ENCODE measurements at places on chromosomes 6 and 20.

DNA sequence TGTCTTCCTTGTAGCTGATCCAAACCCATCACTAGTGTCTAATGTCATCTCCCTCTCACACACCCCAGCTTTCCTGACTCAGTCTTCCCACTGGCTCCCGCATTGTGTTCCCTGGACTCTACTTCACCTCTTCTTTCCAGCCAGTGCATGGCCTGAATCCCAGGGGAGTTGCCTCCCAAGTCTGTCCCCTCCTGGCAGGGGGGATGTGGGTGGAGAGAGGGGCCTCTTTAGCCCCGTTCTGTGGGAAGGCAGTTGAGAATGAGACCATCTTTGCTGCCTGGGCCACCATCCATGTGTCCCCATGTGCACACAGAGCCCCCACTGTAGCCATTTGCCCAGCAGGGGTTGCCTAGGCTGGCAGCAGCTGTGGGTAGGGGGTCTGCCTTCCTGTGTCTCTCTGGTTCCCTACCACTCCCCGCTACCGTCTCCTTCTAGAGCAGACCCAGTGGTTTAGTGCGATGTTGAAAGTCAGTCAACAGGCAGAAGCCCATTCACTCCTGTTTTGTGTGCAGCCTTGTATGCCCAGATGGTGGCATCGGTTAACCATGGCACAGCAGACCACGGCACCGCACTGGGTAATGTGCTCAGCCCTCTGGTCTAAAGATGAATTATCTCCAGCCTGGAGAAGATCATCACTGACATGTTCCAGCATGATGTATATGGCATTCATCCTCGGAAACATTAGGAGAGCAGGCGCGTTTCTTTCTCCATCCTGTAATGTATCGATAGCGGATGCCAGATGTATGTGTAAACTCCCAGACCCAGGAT lies 178.8 kb upstream of the SNX9 start:
- peak; percentile 46 for DNase-seq

DNA sequence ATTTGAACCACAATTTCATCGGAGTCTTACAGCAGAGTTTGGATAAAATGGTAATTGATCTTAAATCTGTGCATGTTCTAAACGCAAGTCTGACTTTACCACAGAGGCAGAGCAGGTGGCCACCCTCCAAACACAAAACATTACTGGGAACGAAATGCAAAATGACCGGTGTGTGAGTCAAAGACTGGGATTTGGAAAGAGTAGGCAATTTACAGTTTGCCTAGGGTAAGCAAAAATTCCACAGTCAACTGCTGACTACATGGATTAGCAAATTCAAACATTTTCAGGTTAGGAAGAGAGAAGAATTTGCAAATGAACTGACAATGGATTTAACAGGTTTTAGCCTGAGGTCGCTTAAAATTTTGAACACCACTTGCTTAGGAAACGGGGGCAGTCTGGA lies 444.4 kb downstream of the HDGFL1 start:
- DNase-seq, result peak; percentile 57

GRCh38 chr6:163952005-163952404 lies 537.5 kb downstream of the QKI start:
- no peak for DNase-seq

GRCh38 chr6:112061605-112062004 lies 7.7 kb downstream of the CCN6 start:
- no peak for DNase-seq

- peak; percentile 97 for DNase-seq
Measured at GRCh38 chr6:73803562-73804241, 107.7 kb downstream of the CD109 start.

DNA sequence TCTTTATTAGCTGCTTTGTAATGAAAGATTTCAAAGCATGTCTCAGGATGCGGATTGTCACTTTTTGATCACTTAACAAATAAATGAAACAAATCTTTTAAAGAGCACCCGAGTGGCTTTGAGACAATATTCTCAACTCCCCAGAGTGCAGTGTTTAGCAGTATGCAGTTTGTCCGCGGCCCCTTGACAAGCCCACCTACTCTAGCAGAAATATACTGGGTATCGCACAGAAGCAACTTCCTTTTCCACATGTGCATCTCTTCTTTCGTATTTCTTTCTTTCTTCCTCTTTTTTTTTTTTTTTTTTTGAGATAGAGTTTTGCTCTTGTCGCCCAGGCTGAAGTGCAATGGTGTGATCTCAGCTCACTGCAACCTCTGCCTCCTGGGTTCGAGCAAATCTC lies 84.5 kb upstream of the FAM184A start:
- no peak for DNase-seq

- DNase-seq, result no peak
Measured at GRCh38 chr6:46815130-46815529, 21.9 kb downstream of the MEP1A start.

DNA sequence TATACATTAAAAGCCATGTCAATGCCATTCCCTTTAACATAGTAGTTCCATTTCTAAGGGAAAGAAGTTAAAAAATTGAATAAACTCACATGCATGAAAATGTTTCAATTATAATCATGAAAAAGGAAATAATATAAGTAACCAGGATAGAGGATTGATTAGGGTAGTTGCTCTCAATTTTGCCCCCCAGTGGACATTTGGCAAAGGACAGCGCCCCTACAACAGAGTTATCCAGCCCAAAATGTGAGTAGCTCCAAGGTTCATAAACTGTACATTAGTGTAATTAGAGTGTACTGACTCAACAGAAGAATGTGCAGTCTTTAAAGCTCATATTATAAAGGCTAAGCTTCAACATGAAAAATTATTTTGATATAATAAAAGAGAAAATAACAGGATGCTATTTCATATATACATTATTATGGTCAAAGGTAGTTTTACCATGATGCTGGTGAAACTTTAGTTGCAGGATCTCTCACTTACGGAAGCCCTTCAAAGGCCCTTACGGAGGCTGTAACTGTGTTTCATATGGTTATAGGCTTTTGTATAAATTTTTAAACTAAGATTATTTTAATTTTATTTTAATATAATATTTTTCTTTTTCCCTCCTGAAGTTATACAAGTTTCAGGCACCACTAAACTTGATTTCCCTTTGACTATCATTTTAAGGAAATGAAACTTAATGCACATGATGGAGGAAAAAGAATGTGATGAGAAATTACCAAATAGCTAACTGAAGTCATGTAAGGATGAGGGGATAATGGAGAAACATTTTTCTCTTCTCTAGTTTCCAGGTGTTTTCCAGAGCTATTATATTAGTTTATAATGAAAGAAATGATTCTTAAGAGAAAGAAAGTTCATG lies 403.6 kb downstream of the PLCB1 start:
- DNase-seq, result no peak

DNA sequence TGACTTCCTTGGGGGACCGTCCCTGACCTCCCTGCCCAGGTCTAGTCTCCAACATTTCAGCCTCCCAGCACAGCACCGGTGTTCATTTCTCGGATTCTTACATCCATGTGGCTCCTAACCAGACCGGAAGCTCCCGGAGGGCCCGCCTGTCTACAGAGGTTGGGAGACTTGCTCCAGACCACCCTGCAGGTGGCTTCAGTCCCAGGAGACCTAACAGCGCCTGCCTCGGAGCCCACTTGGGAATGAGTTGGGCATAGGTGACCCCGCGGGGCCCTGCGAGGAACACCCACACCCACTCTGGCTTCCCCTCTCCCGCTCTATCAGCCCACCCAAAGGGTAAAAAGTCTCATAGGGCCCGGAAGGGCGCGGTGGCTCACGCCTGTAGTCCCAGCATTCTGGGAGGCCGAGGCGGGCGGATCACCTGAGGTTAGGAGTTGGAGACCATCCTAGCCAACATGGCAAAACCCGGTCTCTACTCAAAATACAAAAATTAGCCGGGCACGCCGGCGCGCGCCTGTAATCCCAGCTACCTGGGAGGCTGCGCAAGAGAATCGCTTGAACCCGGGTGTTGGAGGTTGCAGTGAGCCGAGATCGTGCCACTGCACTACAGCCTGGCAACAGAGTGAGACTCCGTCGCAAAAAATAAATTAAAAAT lies 5.4 kb downstream of the DPPA5 start:
- DNase-seq, result no peak

- DNase-seq, result no peak
Measured at GRCh38 chr20:23021541-23021940, 13.6 kb upstream of the SSTR4 start.

GRCh38 chr6:155399062-155399744 lies 56.4 kb downstream of the NOX3 start:
- no peak for DNase-seq

- DNase-seq, result no peak
Measured at GRCh38 chr20:23224806-23225205, 125.8 kb upstream of the NXT1 start.

- DNase-seq, result peak; percentile 89
Measured at GRCh38 chr20:8094415-8094818, 37.6 kb upstream of the PLCB1 start.

- peak; percentile 80 for DNase-seq
Measured at GRCh38 chr6:140485740-140486449, 1111.4 kb upstream of the CITED2 start.

DNA sequence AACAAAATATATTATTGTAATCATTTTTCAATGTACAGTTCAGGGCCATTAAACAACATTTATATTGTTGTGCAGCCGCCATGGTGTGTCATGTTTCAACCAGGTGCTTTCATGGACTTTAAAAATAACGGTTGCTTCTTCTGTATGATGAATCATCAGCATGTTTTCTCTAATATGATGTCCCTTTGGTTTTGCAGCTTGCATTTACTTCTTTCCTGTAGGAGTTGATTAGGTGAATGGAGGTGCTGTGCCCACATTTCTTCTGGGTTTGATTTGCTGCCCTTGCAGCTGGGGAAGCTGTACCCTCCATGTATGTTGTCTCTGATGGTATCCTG lies 54.9 kb upstream of the TULP4 start:
- no peak for DNase-seq

DNA sequence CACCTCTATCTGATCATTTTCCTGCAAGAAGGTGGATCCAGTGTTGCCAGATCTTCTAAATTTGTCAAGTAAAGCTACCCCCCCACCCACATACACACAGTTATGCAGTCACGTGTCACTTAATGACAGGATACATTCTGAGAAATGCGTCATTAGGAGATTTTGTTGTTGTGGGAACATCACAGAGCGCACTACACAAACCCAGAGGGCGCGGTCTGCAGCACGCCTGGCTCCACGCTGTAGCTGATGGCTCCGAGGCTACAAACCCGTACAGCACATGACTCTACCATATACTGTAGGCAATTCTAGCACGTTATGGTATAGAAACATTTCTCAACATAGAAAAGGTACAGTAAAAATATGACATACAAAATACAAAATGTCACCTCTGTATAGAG lies 126.9 kb downstream of the SYCP2 start:
- DNase-seq, result no peak

GRCh38 chr20:63896264-63897105 lies 1.6 kb downstream of the DNAJC5 start:
- DNase-seq, result no peak

- DNase-seq, result no peak
Measured at GRCh38 chr6:158445426-158446085, 114.3 kb upstream of the TMEM181 start.

GRCh38 chr6:47897247-47897646 lies 115.4 kb downstream of the OPN5 start:
- no peak for DNase-seq

DNA sequence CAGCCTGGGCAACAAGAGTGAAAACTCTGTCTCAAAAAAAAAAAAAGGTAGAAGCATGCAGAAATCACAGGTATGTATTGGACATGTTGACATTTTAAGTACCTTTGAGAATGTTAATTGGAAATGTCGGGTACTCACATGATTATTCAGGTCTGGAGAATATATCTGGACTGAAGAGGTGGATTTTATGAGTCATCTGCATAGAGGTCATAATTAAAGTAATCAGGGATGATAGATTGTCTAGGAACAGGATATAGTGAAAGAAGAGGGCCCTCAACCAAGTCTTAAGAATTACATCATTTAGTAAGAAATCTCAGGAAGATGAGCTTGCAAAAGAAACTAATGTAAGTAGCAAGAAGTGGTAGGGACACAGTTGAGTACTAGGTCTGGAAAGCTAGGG lies 212.5 kb downstream of the UTRN start:
- DNase-seq, result no peak

DNA sequence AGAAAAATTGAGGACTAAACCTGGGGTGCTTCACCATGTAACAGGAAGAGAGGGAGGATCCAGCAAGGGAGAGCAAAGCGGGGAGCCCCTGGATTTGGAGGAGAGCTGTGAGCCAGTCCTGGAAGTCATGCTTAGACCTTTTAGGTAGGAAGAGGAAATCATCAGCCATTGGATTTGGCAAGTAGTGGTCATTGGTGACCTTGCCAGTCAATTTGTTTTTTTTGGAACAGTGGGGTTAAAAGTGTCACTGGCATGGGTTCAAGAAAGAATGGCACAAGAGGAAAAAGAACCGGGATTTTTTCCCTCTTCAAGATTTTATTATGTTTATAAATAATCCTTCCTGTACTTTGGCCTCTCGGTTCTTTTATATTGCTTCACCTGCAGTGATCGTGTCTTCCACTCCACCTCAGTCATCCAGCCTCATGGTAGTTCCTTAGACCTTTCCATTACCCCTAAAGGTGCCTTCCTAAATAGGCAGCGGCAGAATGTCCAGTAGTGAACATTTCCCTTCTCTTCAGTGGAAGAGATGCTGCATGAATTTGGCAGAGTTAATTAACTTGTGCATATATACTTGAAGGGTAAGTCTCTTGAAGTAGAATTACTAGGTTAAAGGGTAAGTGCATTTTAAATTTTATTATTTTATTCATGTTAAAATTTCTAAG lies 124.7 kb downstream of the QKI start:
- no peak for DNase-seq

DNA sequence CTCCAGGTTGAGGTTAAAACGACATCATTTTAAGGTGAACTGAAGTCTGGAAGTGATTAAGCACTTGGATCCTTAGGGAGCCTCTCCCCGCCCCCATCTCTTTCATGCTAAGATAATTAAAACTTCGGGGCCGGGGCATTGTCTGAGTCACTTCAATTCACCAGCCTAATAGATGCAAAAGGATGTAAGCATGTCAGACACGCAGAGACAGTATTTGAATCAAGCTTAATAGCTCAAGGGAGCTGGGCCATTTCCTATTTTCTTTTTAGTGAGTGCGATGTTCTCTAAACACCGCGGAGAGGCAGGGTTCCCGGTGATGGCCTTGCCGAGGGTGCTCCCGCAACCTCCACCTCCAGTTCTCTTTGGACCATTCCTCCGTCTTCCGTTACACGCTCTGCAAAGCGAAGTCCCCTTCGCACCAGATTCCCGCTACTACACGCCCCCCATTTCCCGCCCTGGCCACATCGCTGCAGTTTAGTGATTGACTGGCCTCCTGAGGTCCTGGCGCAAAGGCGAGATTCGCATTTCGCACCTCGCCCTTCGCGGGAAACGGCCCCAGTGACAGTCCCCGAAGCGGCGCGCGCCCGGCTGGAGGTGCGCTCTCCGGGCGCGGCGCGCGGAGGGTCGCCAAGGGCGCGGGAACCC lies 516 bp upstream of the IRF4 start:
- DNase-seq, result no peak

DNA sequence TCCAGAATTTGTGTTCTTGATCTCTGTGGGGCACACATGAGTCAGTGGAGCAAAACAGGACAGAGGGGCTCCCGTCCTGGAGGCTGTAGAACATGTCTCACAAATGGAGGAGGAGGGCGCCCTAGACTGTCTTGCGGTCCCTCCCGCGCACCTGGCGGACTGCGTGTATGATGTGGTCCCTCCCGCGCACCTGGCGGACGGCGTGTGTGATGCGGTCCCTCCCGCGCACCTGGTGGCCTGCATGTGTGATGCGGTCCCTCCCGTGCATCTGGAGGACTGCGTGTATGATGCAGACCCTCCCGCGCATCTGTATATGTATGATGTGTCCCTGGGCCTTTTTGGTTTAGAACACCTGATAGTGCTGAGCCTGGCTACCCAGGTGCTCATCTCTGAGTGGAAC lies 158.9 kb upstream of the RIN2 start:
- no peak for DNase-seq

GRCh38 chr6:167103041-167103891 lies 19.6 kb upstream of the CCR6 start:
- no peak for DNase-seq
